HCEC 1CT (cell line): ENCODE measurements at places on chromosomes 12 and 14.

DNA sequence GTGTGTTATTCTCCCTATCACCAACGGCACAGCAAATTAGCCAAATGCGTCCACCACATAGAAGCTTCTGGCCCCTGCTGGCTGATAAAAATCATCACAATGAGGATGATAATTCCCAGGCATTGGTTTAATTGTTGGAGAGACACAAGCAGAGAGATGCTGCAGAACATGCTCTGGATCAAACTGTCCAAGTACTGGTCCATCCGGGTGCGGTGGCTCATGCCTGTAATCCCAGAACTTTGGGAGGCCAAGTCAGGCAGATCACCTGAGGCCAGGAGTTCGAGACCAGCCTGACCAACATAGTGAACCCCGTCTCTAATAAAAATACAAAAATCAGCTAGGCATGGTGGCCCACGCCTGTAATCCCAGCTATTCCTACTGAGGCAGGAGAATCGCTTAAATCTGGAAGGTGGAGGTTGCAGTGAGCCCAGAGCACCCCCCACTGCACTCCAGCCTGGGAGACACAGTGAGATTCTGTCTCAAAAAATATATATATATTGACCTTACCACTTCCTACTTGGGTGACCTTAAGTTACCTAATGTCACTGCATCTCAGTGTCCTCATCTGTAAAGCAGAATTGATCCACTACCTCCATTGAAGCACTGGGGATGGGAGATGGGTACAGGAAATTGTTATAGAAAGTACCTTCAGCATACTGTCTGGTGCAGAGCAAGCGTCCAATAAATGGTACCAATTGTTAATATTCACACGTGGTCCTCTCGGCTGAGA, 83.7 kb upstream of the EGLN3 start:
- no peak for DNase-seq

- no peak for DNase-seq
Measured at GRCh38 chr14:69624136-69624535, 12.7 kb downstream of the SUSD6 start.

DNA sequence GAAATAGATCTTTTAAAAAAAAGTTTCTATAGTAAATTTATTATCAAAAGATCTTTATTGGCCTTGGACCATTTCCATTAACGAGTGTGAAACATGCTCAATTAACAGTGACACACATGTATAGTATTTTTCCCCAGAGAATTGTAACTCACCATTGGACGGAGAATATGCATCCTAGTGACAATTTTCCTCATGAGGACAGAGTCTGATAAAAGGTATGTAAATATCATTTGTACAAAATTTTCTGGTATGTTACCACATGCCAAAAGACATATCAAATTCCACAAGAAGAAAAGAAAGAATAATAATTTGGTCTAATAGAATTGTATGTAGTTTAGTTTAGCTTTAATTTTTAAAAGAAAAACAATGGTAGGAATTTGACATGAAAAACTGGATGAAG, 1096.0 kb upstream of the FLRT2 start:
- DNase-seq: no peak

- no peak for DNase-seq
Measured at GRCh38 chr12:20142956-20143355, 225.4 kb upstream of the PDE3A start.

- DNase-seq: no peak
Measured at GRCh38 chr12:80087486-80088213, 11.7 kb upstream of the OTOGL start.

- no peak for DNase-seq
Measured at GRCh38 chr12:94297876-94298505, 149.6 kb downstream of the PLXNC1 start.

GRCh38 chr14:20332431-20332787, 670 bp downstream of the CCNB1IP1 start:
- peak; percentile 14 for DNase-seq

DNA sequence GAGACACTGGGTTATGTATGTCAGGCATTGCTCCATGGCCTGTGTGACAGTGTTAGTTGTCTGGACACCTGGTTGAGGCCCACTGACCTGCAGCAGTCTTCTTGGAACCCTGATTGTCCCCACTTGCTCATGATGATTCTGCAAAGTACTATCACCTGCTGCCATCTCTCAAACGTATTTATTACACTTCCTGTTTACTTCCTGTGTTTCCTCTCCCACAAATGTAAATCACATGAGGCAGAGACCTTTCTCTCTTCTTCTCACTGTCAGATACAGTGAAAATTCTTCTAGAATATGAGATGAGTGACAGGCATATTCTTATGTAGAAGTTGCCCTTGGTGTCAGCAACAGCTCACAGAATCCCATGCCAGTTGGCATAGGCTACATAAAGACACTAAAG, 186.9 kb upstream of the CNTN1 start:
- DNase-seq: no peak

DNA sequence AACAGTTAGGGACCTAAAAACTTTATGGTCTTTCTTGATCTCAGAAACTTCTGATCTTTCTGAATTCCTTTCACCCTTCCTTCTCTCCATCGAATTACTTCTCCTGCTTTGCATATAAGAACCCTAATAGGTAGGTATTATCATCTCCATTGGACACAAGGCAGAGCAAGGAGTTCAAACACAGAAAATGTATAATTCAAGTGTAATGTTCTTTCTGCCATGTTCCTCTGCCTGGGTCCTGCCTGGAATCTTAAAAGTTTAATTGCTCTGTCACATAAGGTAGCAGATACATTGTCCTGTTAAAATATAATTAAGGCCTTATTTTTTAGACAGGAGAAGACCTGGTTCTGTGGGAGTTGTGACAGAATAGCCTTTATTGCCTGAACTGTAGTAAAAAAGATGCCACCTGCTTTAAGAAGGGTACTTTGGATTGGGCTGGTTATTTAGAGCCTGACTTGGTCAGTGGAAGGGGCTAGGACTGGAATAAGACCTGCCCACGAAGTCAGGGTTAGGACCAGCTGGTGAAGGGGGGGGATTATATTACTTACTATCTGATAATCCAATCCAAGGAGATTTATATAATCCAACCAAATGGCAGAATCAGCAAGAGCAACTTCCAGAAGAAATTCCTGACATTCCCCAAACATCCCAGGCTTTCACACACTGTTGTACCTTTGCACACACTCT, 10.4 kb downstream of the G2E3 start:
- DNase-seq: no peak

GRCh38 chr14:31763041-31763440, 201.8 kb downstream of the NUBPL start:
- no peak for DNase-seq

DNA sequence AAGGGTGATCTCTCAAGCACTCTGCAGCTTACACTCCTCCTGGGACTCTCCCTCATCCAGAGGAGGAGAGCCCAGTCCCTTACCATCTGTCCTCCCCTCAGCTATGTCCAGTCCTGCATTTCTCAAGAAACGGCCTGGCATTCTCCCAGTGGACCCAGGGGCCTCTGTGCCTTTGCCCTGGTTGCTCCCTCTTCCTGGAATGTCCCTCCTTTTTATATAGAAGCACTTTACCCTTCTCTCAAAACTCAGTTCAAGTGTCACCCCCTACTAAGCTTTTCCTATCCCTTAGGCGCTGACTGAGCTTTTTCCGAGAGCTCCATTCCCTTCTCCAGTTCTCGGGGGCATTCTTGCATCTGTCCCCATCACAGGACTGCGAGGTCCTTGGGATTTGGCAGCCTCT, 8.9 kb upstream of the GLRX5 start:
- DNase-seq: no peak

- peak; percentile 57 for DNase-seq
Measured at GRCh38 chr12:114868995-114869834, 185.2 kb upstream of the TBX3 start.

DNA sequence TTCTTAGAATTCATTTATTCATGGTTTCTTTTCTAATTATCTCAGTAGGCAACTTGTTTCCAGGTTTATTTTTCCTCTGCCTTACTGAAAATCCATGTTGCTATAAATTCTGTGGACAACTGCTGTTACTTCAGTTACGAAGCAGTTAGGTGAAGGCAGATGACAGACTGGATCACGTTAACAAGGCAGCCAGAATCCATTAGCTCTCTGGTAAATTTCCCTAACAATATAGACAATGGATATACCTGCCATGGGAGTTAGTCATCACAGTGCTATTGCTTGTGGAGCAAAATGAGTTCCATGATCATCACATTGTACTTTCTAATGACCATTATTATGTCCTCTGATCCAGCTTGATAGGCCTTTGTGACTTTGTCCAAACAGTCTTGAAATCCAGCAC, 291.5 kb downstream of the NELL2 start:
- no peak for DNase-seq

DNA sequence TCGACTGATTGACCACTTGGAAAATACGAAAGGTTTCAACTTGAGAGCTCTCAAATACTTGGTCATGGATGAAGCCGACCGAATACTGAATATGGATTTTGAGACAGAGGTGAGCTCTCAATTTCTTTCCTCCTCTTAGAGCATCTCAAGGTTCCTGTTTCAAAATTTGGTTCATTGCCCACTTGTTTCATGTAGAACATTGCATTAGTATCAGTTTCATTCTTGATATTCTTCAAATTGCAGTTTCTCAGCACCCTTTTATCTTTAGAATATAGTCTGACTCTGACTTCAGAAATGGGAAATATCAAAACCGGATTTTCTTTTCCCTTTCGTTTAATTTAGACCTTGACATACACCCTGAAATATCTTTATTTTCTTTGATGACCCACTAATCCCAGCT, 8.8 kb downstream of the DDX47 start:
- no peak for DNase-seq

GRCh38 chr14:51202914-51203665, 37.0 kb upstream of the TMX1 start:
- no peak for DNase-seq

GRCh38 chr12:89162589-89163261, 189.6 kb downstream of the DUSP6 start:
- DNase-seq: peak; percentile 99

GRCh38 chr14:77228056-77228455, 43.0 kb downstream of the NGB start:
- DNase-seq: no peak

- no peak for DNase-seq
Measured at GRCh38 chr14:70339039-70339438, 20.4 kb downstream of the COX16 start.
